ENCODE measurements at places on chromosomes 11 and 22.
A peak's percentile ranks its signal among the peaks of the same experiment; 100 is the strongest.

- no peak for DNase-seq
These were observed 21.6 kb upstream of the C11orf96 start for GRCh38 chr11:43920598-43921419.

GRCh38 chr11:8596504-8597046 lies 2.5 kb upstream of the STK33 start:
- no peak for DNase-seq

GRCh38 chr11:41316751-41317150 lies 142.7 kb downstream of the LRRC4C start:
- DNase-seq = no peak

- no peak for DNase-seq
These were observed 132.7 kb upstream of the MTMR2 start for GRCh38 chr11:96056576-96056975.

GRCh38 chr11:88552379-88553062 lies 215.0 kb upstream of the CTSC start:
- peak; percentile 49 for DNase-seq

DNA sequence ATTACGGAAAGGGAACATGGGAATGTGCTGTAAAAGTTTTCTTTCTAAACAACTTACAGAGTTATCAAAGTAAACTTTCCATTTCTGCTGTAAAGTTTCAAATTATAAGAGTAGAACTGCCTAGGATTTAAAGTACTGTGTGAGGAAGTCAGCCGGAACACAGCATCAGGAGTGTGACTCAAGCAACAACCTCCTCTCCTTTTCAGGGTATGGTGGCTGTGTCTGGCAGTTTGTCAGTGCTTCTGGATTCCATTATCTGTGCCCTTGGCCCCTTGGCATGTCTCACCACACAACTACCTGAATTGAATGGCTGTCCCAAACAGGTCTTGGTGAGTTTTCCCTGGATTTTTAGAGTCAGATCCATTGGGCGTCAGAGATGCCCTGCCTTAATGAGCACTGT lies 6.9 kb upstream of the TOM1 start:
- DNase-seq = no peak

- peak; percentile 27 for DNase-seq
These were observed 846 bp upstream of the NRGN start for GRCh38 chr11:124738713-124739478.

DNA sequence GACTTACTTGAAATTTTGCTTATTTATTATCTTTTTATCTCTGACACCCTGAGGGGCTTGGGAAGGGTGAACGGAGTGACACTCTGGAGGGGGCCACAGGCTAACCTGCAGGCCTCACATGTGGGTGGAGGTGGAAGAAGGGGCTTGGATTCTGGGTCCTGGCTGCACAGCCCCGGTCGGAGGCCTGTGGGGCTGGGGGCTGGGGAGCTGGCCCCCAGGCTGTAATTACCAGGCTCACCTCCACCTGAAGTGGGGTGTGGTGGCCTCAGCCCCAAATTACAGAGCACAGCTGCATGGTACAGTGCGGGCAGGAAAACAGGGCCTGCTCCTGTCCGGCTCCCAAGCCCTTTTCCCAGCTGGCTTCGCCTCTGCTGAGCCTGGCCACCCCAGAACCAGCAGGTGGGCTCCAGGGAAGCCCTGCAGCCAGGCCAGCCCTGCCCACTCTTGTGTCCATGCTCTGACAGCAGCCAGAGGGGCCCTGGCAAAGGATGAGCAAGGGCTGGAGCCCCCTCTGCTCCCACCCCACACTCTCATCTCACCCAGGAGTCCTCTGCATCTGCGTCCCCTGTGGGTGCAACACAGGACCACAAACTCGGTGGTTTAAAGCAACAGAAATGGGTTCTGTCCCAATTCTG lies 48.0 kb downstream of the IGF2 start:
- no peak for DNase-seq

DNA sequence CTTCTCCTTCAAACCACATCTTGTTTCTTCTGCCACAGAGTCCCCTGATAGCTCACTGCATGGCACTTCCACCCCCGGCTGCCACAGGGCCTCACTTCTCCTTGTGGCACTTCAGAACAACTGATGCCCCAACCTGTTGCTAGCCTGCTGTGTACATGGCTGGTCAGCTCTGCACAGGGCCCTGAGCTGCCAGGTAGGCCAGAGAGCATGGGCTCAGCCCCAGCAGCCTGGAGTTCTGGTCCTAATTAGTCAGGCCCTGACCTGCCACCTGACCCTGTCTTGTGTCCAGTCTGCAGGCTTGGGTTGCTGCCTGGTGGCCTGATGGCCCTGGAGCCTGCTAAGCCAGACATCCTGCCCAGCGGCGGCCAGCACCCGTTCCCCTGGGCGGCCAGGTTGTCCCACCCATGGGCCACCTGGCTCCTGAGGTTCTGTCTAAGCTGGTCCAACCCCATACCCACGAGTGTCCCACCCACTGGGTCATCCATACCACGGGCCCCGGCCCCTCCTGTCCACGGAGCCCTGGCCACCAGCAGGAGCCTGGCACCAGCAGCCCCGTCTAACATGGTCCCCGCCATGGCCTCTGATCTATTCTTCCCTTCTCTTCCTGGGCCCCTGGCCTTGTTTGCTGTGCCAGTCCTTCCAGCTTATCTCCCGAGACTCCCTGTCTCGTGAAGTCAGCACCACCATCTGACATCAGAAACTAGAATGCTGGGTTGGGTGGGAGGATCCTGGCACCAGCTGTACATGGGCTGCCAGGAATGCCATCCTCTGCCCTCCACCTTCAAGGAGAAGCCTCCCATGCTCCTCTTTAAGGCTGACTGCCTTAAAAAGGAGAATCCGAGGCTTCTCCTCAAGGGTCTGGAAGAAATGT lies 3.1 kb upstream of the CERK start:
- no peak for DNase-seq

GRCh38 chr11:69365558-69365957 lies 71.6 kb downstream of the MYEOV start:
- no peak for DNase-seq

GRCh38 chr11:109093354-109093753 lies 328.6 kb upstream of the C11orf87 start:
- DNase-seq = no peak

GRCh38 chr11:11786234-11786633 lies 55.5 kb upstream of the USP47 start:
- no peak for DNase-seq

- DNase-seq = no peak
These were observed 293.8 kb downstream of the NXPE2 start for GRCh38 chr11:114972105-114972504.
